Stimulated activated CD4-positive, alpha-beta T cell treated with anti-CD3 and anti-CD28 coated beads, Interleukin-12 subunit alpha, Interleukin-12 subunit beta, amount 100 ng/mL, for 24 hours (primary cell): ENCODE measurements at places on chromosomes 5 and 9.

DNA sequence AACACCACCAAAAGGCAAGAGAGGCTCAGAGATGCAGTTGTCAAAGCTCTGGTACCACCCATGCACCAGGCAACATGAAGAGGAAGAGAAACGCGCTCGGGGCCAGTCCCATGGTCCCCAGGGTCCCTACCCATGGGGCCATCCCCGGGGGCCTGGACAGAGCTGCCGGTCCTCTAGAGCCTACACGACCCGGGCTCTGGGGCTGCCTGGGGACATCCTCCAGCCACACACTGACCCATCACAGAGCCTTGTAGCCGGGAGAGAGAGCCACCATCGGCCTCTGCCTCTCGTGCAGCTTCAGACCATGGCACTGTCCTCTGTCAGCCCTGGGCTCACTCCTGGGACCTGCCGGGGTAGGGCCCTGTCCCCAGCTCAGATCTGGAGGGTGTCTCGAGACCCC, 23.7 kb downstream of the VAV2 start:
- no peak for DNase-seq

GRCh38 chr5:66041627-66042026, 102.5 kb upstream of the SREK1 start:
- DNase-seq: no peak

DNA sequence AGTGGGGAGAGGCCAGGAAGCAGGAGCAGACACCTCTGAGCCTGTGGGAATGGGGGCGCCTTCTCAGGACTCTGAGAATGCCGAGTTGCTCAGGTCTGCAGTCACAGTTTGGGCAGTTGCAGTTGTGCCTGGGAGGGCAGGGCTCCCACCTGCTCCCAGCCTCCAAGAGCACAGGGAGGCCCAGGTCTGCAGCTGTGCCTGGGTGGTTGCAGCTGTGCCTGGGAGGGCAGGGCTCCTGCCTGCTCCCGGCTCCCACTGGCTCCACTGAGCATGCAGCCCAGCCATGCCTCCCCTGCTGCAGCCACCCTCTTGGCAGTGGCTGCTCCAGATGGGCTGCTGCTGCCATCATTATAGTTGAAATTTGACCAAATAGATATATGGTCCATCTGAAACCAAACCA, 1062.8 kb upstream of the ACO1 start:
- no peak for DNase-seq

DNA sequence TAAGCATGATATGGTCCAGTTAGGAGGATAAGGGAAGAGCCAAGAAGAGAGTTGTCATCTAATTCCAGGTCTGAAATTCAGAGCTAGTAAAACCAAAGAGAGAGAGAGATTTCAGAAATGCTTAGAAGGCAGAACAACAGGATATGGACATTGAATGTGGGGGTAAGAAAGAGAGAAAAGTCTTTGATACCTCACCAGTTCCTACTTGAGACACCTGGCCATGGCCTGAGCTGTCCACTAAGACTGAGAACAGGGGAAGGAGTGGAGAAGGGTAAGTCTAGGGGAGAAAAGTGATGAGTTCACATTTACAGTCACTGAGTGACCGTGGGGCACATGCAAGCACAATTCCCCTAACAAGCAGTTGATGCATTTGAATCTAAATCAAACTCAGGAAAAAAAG, 35.5 kb downstream of the TIMD4 start:
- no peak for DNase-seq

DNA sequence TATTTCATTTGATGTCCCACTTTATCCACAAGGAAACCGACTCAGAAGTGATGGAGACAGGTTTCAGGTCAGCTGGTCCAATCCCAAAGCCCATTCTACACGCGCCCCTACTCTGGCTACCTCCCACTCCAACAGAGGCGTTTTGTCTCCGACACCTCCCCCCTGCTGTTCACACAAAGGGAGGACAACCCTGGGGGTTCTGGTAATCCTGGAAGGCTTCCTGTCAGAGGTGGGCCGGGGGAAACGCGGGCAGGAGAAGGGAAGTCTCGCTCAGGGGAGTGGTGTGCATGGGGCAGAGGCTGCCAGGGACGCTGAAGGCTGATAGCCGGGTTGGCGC, 39.7 kb upstream of the GABRP start:
- no peak for DNase-seq

DNA sequence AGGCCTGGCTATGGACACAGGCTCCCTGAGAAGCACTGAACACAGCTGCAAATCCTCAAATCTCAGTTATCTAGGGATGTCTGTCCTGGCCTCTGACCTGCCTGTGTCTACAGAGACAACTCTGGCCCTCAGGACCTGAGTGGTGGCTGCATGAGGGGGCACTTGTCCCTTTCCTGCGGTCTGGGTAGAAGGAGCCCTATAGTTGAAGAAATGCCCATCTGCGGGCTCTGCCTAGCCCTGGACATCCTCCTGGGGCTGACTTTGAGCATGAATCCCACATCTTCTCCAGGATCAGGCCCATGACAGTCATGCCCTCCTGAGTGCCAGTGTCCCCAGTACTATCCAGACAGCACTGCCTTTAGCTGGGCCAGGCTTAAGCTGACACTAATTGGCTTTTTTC, 10.0 kb downstream of the DNAJB5 start:
- DNase-seq: no peak

DNA sequence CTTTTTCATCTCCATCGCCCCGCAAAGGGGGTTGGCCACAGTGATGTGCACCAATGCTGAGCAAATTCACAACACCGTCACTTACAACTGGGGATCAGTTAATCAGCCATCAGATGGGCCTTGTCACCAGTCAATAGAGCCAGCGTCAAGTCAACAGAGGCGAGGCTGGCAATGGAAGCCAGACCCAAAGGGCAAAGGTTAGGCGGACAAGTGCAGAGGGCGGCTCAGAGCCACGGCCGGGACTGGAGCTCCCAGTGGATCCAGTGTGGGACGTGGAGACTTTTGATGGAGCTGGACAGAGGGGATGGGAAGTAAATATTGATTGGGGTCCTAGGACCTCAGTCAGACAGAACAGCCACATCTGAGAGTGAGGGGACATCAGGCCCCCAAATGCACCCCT, 45.7 kb downstream of the DUSP1 start:
- no peak for DNase-seq

GRCh38 chr9:36945999-36946398, 88.1 kb downstream of the PAX5 start:
- DNase-seq: no peak

DNA sequence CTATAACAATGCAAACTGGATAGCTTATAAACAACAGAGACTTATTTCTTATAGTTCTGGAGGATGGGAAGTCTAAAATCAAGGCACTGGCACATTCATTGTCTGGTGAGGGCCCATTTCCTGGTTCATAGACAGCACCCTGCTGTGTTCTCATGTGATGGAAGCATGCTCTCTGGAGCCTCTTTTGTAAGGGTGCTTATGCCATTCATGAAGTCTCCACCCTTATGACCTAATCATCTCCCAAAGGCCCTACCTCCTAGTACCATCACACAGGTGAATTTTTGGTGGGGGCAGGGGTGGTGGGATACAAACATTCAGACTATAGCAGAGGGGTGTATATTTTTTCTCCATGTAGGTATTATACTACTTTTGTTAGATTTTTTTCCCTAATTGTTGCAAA, 92.4 kb downstream of the UNC13B start:
- no peak for DNase-seq

DNA sequence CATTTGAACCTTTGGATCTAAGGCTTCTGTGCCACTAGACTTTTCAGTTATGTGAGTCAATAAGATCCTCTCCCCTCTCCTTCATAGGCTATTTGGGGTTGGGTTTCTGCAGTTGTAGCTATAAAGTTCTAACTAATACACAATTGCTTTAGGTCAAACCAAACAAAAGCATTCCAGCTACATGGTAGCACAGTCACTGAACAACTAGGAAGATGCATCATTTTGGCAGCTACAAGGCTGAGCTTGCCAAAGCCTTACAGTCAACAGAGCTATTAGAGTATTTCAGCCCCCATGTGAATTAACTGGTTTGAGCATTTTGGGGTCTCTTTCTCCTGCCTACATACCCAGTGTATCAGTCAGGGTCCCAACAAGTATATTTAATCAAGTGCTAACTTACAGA, 234.6 kb downstream of the ZNF608 start:
- DNase-seq: no peak

- DNase-seq: no peak
Observed at GRCh38 chr9:126591083-126591482, 22.6 kb upstream of the LMX1B start.
